Epithelial cell of alveolus of lung (primary cell): ENCODE measurements at places on chromosomes 13 and 19. TPM values are rescaled to one million over a fixed set of nuclear protein-coding genes. Genes with fewer than 3 reads are reported as not detected.

The CEACAM7 gene
- not detected in 2 replicates for total RNA-seq

The CNN1 gene
- 2.6 and 38.0 TPM in 2 replicates for total RNA-seq

The METTL21C gene
- total RNA-seq = not detected in 2 replicates

The SPRY2 gene
- total RNA-seq = 19.0 and 43.2 TPM in 2 replicates

The AMER2 gene
- not detected in 2 replicates for total RNA-seq

The PPP1R13L gene
- total RNA-seq = 3.6 and 18.6 TPM in 2 replicates

The FAM83E gene
- 0.26 TPM in 1 of 2 replicates, not detected in the other for total RNA-seq

The CALR3 gene
- total RNA-seq = 0.39 and 0.56 TPM in 2 replicates

The CCDC106 gene
- total RNA-seq = 18.0 and 25.4 TPM in 2 replicates

The TJP3 gene
- total RNA-seq = 0.26 TPM in 1 of 2 replicates, not detected in the other

The MCF2L gene
- total RNA-seq = 0.39 and 0.80 TPM in 2 replicates

The CEACAM8 gene
- not detected in 2 replicates for total RNA-seq

The ZNF569 gene
- total RNA-seq = 2.2 and 3.2 TPM in 2 replicates

The C19orf85 gene
- not detected in 2 replicates for total RNA-seq

The CERS1 gene
- total RNA-seq = 1.0 and 1.2 TPM in 2 replicates

The ZNF493 gene
- total RNA-seq = 1.7 and 16.9 TPM in 2 replicates

The ADGRL1 gene
- total RNA-seq = 5.6 and 28.9 TPM in 2 replicates

The COX7A1 gene
- 14.1 and 22.6 TPM in 2 replicates for total RNA-seq

The C1QTNF9B gene
- total RNA-seq = 0.26 TPM in 1 of 2 replicates, not detected in the other

The CPB2 gene
- total RNA-seq = not detected in 2 replicates

The ZNF333 gene
- 10.1 and 23.4 TPM in 2 replicates for total RNA-seq

The LENG9 gene
- 6.3 TPM in 2 replicates for total RNA-seq

The FPR1 gene
- not detected in 2 replicates for total RNA-seq

The BRCA2 gene
- 4.1 and 10.2 TPM in 2 replicates for total RNA-seq

The C19orf18 gene
- not detected in 2 replicates for total RNA-seq

The CYP4F11 gene
- total RNA-seq = not detected in 2 replicates

The GRIK5 gene
- 0.39 and 2.6 TPM in 2 replicates for total RNA-seq

The ADGRE2 gene
- 5.2 and 6.1 TPM in 2 replicates for total RNA-seq

The RASIP1 gene
- 3.4 and 8.3 TPM in 2 replicates for total RNA-seq

The B3GNT3 gene
- total RNA-seq = 0.91 TPM in 1 of 2 replicates, not detected in the other

The SHFL gene
- total RNA-seq = 19.1 and 28.4 TPM in 2 replicates
